ENCODE measurements at places on chromosomes 1 and 21.

- DNase-seq = no peak
Observed at GRCh38 chr1:167473761-167474160, 44.6 kb downstream of the CD247 start.

GRCh38 chr1:8844501-8845006, 27.1 kb upstream of the RERE start:
- DNase-seq = no peak

- DNase-seq = no peak
Observed at GRCh38 chr21:32900814-32901213, 124.9 kb upstream of the OLIG2 start.

DNA sequence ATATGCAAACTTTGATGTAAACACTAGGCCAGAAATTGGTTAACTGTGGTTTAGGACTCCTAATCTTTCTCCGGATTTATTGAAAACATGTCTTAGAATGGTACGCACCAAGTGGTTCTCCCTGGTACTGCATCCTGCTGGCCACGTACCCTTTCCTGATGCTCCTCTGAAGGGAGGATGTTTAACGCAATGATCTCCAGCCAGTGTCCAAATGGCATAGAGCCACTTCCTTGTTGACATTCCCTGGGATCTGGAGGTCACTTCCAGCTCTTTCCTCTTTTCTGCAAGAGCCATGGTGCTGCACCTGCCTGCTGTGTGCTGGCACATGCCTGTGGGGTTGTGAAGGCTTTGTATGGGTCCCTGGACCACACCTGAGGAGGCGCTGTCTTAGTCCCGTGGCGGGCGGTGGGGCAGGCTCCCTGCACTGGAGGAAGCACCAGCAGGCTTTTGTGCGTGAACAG, 53.9 kb downstream of the GALNT2 start:
- DNase-seq = no peak

DNA sequence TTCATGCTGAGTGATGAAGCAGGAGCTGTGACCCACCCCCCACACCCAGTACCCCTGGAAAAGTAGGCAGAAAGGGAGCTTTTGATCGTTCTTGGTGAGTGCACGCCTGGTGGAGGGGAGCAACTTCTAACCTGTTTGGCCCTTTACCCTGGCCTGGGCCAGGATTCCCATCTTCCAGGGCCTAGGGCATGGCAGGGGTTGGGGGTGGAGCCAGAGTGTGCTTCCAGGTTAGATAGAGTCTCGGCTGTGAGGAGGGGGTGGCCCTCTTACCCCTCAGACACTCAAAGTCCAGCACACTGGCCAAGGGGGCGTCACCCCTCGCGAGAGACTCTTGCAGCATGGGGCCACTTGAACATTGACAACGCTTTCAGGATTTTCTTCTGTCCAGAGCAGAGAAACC, 236.6 kb downstream of the GRIK3 start:
- DNase-seq = no peak

GRCh38 chr1:50700214-50700613, 259.9 kb downstream of the FAF1 start:
- DNase-seq = no peak

- DNase-seq = peak; percentile 87
Observed at GRCh38 chr1:67853704-67854103, 20.4 kb upstream of the GNG12 start.

DNA sequence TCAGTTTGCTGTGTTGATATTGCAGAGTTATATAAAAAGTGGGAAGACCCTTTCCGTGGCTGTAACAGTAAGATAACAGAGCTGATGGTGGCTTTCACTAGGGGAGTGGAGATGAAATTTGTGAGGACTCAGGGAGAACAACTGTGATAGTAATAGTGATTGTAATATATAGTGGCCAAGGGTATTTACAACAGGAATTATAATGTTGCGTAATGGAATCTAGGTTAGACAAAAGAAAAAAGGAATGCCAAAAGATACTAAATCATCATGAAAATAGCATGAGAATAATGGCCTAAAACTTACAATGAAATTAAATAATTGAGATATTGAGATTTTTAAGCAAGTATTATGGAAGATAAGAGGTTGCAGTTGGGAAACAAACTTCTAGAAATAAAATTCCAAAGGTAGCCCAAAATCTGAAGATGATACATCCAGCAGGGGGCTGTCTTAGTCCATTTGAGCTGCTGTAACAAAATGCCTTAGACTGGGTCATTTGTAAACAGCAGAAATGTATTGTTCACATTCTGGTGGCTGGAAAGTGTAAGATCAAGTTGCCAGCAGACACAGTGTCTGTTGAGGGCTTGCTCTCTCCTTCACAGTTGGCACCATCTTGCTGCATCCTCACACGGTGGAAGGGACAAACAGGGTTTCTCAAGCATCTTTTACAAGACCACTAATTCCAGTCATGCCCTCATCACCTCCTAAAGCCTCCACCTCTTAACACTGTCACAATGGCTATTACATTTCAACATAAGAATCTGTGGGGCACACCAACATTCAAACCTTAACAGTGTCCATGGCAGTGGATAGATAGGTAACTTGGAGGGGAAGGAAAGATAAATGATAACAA, 711.2 kb downstream of the MRPL39 start:
- DNase-seq = peak; percentile 0

- no peak for DNase-seq
Observed at GRCh38 chr1:87225171-87225570, 103.5 kb upstream of the LMO4 start.

GRCh38 chr1:48943393-48943792, 166.7 kb upstream of the BEND5 start:
- DNase-seq = peak; percentile 1

DNA sequence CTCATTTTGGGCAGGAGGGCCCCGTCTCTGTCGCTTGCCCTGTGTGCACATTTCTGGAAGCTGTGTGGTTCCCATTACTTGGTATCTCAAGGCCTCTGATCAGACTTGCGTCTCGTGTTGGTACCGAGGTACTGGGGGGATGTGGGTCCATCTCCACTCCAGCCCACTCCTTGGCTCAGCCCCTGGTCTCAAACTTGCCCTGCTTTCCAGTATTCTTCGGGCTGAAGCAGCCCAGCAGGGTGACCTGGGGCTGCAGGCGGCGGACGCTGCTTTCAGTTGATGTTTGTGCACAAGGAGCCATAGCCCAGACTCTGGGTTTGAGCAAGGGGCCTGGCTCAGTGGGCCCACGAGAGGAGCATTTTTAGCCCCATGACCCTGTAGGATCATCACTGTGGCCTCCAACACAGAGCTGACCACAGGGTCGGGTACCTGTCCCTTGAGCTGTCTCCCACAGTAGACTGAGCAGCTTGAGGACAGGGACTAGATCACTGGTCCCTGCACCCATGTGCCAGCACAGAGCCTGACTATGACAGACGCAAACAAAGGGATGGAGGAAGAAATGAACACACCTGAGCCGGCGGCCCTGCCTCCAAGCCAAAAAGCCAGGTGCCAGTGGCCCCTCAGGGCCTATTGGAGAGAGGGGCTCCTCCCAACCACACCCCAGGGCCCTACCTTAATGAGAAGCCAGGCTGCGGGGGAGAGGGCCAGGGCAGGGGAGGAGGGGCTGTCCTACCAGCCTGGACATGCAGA, 46.8 kb downstream of the CHD5 start:
- DNase-seq = no peak
